ENCODE measurements at places on chromosomes 3 and 15.
A peak's percentile ranks its signal among the peaks of the same experiment; 100 is the strongest.

- DNase-seq, result no peak
Observed at GRCh38 chr3:105401691-105402149, 35.0 kb downstream of the ALCAM start.

GRCh38 chr3:175818811-175819464 lies 959.8 kb downstream of the NAALADL2 start:
- DNase-seq, result no peak

DNA sequence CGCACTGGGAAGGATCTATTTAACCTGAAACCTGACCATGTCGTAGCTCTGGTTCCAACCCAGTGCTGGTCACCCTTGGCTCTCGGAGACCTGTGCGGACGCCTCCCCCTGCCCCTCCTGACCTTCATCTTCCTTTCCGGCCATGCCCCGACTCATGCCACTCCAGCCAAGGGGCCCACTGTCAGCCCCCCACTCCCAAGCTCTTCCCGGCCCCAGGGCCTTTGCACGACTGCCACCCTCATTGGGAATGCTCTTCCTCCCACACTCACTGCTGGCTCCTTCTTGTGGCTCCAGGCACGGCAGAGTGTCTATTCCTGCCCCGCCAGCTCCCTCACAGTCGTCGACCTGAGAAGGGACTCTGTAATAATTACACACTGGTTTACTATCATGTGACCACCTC lies 9.4 kb upstream of the IQSEC1 start:
- DNase-seq, result no peak

GRCh38 chr3:101325393-101326134 lies 5.2 kb upstream of the IMPG2 start:
- DNase-seq, result no peak

DNA sequence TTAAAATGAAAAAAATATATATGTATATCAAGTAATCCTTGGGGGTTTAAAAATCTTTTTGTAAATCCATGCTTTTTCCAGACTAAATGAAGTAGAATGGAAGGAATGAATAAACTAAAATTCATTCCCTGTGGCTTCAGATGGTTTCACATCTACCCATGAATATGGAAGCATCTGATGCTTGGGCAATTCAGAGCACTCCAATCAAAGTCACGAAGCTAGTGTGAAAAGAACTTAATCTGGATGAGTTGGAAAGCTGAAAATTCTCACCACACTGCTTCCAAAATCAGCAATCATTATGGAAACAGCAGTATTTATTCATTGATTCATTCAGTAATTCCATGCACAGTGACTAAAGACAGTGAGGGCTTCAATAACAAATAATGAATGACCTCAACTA lies 55.2 kb downstream of the SUMF1 start:
- DNase-seq, result no peak

- no peak for DNase-seq
Observed at GRCh38 chr15:37792351-37792750, 142.1 kb upstream of the TMCO5A start.

DNA sequence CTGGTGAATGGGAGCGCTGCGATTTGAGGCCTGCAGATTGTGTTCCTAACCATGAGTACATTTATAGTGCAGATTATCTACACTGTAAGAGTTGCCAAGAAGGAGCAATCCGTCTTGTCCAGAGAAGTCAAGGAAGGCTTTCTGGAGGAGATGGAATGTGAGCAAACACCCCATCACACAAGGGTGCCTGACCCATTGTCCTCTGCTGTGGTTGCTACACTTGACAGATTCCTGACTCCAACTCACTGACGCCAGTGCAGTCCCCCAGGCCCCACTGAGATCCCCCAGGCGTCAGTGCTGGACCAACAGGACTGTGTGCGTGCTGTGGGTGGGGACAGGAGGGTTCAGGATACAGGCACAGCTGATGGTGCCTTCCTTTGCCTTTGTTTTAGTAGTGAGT lies 135.9 kb upstream of the TPM1 start:
- no peak for DNase-seq

DNA sequence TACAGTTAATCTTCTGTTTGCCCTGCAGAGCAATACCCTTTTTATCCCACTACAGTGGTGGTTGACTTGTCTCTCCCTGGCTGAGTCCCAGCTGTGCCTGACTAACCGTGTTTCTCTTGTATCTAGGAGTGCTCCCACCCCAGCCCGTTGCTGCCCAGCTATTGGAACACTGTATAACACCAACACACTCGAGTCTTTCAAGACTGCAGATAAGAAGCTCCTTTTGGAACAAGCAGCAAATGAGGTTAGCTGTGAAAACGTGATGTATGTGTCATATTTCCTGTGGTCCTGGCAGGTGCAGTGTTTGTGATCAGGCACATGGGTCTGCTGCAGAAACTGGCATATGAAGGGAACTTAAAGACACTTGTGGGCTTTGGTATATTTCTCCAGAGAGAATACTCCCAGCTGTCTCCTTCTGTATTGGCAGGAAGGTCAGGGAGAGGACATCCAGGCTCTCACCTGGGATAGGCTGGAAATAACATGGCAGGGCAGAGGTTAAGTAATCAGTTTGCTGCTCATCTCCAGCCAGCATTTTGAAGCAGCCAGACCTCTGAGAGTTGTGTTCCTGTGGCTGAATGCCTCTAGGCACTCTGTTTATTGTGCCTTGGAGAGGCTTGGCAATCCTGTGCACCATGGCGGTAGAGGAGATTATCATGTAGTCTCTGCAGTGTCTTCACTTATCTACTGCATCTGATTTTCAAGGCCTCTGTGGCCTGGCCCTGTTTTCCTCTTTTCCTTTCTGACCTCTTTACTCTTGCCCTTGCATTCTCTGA lies 34.8 kb downstream of the ATG7 start:
- DNase-seq, result peak; percentile 9

DNA sequence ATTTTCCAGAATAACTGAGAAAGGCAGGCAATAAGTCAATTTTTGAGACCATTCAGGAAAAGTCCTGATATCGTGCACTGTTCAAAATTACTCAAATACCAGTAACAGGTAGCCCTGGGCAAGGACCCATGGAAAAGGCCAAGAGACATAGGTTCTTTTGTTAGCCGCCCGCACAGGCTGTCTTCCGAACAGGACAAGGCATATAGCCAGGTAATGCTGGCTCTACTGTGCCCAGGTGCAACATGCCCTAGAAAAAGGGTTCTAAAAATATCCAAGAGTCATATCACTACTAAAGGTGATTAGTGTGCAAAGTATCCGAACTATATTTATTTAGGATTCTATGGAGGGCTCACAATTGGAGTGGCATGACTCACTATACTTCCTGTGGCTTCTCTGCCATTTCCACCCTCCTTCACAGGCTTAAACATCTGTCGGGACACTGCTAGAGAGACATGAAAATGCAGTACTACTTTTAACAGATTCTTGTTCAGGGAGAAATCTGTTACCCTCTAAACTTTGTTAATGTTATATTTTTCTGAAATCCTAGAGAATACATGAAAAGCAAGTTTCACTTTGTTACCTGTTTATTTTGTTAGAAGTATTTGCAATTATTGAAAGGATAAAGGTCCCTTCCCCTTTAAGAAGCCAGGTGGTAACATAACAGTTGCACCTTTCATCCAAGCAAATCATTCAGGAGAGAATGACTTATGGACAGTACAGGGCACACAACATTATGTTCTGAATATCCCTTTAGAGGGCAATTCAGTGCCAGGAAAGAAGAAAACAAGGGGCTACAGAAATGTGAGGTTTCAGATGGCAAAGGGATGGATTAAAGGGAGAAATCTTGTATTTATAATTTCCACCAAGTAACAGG lies 293.3 kb upstream of the THBS1 start:
- DNase-seq, result no peak

Measured in stimulated activated CD8-positive, alpha-beta memory T cell treated with anti-CD3 and anti-CD28 coated beads, Interleukin-2, amount 100 ng/mL, for 1 hour (primary cell).